ENCODE measurements at places on chromosomes 5 and 9.

DNA sequence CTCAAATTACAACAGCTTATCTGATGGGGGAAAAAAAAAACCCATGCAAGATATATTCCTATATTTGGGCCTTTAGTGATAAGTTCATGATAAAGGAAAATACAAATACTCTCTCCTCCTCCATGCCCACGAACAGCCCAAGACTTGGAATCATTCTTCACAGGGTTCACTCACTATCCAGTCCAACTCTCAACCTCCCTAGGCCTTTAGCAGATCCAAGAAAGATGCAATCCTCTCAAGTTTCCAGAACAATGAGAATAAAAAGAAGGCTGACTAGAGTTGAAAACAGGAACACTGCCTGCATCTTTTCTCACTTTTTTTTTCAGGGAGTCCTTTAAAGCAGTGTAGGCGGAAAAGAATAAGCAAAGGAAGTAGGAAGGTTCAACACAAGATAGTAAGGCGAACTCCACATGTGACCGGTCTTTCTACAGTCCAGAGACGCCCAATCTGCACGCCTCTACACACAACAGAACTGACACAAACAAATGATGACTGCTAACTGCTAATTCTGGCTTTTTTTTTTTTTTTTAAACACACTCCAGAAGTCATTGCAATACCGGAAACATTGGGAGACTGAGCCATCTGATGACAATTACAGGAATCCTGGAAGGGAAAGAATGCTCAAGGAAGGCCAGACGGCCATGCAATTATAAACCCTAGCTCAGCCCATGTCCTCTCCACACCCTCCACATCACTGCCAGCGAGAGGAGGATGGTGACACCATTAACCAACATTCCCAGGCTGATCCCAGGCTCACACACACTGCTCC is 75.4 kb downstream of the BNC2 start:
- no peak for DNase-seq

- no peak for DNase-seq
These were observed 151.5 kb downstream of the NR3C1 start for GRCh38 chr5:143251946-143252345.

- DNase-seq = no peak
These were observed 1187.8 kb downstream of the CDH9 start for GRCh38 chr5:25850581-25850980.

DNA sequence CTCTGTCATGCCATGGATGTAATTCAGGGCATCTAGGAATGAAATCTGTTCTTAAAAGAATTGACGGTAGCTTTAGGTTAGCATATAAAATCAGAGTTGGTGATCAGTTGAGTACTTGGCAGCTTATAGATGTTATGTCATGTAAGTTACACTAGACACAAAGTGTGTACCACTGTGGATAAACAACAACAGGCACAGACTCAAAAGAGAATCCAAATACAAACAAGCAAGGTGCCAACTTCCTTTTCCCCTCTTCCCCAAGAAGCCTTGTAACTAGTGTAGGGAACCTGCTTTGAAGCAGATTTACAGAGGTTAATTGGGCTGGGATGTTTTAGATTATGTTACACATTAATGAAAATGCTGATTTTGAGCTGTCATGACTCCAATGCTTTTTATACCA is 167.2 kb downstream of the PBX3 start:
- no peak for DNase-seq

GRCh38 chr9:106862110-106862820 is 701 bp upstream of the ZNF462 start:
- no peak for DNase-seq

- no peak for DNase-seq
These were observed 69.0 kb upstream of the ZSWIM6 start for GRCh38 chr5:61263072-61263471.

- DNase-seq = no peak
These were observed 79.5 kb downstream of the PRRT1B start for GRCh38 chr9:131624636-131625507.

- no peak for DNase-seq
These were observed 11.0 kb downstream of the RNF145 start for GRCh38 chr5:159198063-159199036.

DNA sequence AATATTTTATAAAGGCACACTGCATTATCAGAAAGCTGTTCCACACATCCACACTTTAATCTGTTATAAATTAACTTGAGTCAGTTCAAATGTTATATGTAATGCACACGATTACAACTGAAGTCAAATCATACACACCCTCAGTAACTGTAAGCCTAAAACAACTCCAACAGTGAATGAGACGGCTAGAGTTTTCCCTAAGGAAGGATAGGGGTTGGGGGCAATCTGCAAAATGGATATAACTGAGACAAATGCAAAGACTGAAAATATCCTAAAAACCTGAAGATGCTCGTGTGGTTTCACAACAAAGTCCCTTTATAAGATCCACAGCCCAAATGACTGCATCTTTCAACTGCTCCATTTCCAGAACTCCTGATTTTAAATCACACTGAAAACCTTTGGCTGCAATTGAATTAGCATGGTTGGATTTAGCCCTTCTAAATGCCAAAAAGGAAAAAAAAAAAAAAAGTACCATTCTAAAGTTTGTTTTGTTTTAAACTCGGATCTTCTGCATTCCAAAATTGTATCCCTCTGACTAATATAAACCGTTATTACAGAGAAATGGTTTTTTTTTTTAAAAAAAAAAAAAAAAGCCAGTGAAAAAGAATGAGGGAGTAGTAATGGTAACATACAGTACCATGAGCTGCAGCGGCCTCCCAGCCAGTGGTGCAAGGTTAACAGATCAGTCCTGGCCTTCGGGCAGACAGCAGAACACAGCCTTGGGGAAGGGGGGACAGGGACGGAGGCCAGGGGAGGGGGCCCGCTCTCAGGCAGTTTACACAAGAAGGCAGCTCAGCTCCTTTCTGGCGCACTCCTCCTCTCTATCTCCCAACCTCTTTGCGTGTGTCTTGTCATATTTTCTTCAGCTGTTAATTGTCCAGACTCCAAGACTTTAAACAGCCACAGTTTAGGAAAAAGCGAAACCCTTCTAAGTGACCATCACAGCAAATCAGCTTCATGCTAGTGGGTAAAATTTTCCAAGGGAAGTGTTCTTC is 166.1 kb downstream of the BNC2 start:
- no peak for DNase-seq

DNA sequence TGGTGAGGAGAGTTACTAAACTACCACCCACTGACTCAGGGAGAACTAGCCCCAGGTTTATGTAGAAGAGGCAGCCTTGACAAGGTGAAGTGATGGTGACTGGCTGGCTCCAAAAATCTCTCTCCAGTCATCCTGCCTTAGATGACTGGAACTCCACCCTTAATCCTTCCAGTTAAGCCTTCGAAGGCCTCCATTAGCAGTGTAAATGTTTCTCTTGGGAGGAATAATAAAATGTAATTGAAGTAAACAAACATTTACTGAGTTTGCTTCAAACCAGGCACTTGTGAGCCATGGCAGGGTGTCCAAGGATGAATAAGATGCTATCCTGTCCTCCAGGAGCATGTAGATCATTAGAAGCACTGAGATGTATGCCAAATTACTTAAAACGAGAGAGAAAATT is 35.5 kb downstream of the ASTN2 start:
- no peak for DNase-seq

DNA sequence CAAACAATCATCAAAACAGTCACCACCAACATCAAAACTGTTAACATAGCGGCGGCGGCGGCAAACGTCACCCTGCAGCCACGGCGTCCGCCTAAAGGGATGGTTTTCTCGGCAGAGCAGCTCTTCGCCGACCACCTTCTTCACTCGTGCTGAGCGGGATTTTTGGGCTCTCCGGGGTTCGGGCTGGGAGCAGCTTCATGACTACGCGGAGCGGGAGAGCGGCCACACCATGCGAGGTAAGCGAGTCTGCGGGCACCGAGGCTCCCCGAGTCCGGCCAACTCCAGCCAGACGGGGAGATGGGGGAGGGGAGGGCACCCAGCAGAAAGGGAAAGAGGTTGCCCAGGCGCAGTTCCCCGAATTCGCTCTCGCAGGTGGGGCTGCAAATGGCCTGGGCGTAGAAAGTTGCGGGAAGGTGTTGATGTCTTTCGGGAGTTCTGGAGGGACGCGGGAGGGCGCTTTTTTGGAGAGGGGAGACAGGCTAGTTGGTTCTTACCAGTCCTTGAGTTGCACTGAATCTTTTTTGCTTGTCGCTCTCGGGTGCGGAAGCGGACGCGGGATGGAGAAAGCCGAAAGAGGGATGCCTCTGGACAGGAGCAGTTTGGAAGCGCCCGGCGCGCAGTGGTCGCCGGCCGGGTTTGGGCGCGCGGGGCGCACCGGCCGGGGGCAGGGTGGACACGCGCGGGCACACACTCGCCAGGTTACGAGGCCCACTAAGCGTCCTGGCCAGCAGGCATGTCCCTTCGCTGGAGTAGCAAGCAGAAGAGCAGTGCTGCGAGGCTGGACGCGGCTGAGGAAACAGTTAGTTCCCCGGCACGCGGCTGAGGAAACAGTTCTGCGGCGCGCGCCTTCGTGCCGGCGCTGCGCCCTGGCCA is 849 bp downstream of the RORB start:
- no peak for DNase-seq

DNA sequence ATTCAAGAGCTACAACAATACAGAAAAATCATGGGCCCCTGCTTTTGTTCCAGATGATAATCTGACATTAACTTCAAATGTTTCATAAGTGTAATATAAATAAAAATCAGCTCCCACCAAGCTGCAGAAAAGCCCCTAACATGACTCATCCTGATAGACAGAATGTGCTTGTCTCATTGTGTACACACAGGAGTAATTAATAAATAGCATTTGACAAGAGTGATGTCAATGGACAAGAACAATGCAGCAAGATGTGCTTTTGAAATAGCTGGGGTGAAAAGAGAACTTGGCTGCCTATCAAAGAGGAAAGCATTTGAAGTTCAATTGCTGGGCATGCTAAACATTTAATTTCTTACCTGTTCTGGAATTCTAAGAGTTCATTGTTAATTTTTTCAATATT is 79.2 kb downstream of the DNAH5 start:
- no peak for DNase-seq

GRCh38 chr5:163914910-163915309 is 409.5 kb downstream of the MAT2B start:
- no peak for DNase-seq

DNA sequence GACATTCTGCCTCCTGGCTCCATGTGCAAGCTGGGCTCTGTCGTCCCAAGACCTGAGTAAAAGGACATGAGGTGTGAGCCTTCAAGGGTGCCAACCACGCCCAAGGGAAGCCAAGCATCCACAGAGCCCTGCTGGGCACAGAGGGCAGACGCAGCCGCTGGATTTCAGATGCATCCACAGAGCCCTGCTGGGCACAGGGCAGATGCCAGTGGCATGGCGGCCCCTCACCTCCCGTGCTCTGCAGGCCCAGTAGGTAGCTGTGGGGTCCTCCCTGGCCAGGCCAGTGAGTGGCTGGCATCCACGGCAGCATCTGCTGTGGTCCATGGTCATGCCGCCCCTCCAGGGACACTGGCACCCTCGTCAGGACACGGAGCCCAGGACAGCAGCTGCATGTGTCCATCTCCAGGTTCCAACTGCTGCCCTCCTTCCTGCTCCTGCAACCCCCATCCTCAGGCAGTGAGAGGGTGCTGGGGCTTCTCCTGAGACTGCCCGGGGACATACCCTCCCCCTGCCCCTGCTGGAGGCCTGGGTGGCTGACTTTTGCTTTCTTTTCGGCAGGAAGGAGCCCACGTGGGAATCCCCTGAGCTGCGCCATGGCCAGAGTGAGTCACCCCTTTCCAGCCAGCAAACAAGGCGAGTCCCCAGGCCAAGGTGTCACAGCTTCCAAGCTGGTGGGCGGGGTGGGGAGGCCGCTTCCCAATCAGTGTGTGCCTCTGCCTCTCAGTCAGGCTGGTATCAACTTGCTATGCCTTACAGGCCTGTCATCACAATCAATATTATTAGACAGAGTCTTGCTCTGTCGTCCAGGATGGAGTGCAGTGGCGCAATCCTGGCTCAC is 4.0 kb upstream of the TRAF2 start:
- no peak for DNase-seq

GRCh38 chr9:14349146-14349446 is 35.2 kb upstream of the NFIB start:
- no peak for DNase-seq

DNA sequence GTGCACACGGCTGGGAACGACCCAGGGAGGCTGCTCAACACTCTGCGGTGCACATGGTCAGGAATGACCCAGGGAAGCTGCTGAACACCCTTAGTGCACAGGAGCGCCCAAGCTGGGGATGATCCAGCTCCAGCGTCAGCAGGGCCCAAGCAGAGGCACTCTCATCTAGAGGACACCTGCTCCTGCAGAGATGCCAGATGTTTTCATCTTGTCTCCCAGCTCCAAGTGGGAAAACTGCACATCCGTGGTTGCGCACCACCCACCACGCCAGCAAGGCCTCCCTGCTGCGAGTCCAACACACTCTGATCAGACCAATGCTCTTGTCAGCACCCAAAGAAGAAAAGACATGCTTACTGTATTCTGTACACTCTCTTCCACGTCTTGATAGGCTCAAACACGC is 34.1 kb downstream of the UBE2QL1 start:
- DNase-seq = no peak

DNA sequence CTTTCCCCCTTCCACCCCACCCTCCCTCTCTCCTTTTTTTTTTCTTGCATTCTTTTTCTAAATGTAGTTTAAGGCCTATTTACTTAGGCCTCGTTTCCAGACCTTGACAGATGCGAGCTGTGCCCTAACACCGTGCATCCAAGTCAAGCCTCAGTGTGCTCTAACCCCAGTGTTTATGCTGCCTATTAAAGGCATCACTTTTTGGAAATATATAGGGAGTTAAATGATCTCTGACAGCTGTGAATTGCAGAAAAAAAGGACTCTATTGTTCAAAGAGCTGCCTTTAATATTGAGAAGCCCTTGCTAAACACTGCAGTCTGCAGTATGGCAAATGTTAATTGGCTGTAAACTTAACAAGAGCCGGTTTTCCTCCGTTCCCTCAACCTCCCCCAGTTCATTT is 270.4 kb upstream of the TUT7 start:
- DNase-seq = no peak

All from D721Med (cell line).